IgD-negative memory B cell (primary cell): ENCODE measurements at places on chromosomes 12 and 14. TPM values are rescaled to one million over a fixed set of nuclear protein-coding genes. Genes with fewer than 3 reads are reported as not detected.

Gene MGST1
- not detected for polyA plus RNA-seq

Gene CRIP2
- 70.8 TPM for polyA plus RNA-seq

Gene PPP1CC
- 184 TPM for polyA plus RNA-seq

Gene PLD4
- 103 TPM for polyA plus RNA-seq

Gene CELA1
- polyA plus RNA-seq: 0.58 TPM

Gene COX8C
- polyA plus RNA-seq: not detected

Gene KIF26A
- not detected for polyA plus RNA-seq

Gene DIO3
- not detected for polyA plus RNA-seq

Gene DHH
- not detected for polyA plus RNA-seq

Gene IPO4
- polyA plus RNA-seq: 15.8 TPM

Gene MYO1H
- polyA plus RNA-seq: not detected

Gene CLEC4A
- 6.9 TPM for polyA plus RNA-seq
